ENCODE measurements at places on chromosomes 4 and X. TPM values are rescaled to one million over a fixed set of nuclear protein-coding genes. Genes with fewer than 3 reads are reported as not detected.

Gene SSX4
- not detected for total RNA-seq

GRCh38 chrX:150146271-150146896 lies 208.1 kb upstream of the EOLA2 start:
- DNase-seq = peak; percentile 43

- DNase-seq = no peak
These were observed 562.3 kb upstream of the DIPK2B start for GRCh38 chrX:45762699-45763647.

DNA sequence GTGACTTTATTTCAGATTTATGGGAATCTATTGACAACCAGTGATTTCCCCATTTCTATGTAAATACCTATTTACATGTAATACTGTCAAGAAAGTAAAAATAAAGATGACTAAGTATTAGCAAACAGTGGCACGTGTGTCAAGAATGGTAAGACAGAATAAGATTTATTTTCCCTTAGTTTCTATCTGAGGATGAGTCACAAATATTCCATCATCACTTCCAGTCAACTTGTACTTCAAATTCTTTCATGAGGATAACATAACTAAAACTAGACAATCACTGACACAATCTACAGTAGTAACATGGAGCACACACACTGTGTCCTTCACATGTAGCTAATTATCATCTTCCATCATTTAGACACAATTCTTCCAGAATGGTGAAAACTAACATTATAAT lies 625.3 kb upstream of the PCDH7 start:
- DNase-seq = no peak

DNA sequence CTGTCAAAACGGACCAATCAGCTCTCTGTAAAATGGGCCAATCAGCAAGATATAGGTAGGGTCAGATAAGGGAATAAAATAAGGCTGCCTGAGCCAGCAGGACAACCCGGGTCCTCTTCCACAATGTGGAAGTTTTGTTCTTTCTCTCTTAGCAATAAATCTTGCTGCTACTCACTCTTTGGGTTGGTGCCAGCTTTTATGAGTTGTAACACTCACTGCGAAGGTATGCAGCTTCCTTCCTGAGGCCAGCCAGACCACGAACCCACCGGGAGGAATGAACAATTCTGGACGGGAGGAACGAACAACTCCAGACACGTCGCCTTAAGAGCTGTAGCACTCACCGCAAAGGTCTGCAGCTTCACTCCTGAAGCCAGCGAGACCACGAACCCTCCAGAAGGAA lies 287.8 kb downstream of the RAPGEF2 start:
- no peak for DNase-seq

GRCh38 chr4:176840166-176840565 lies 47.4 kb upstream of the VEGFC start:
- no peak for DNase-seq

- peak; percentile 96 for DNase-seq
These were observed at the start of gene HAUS7 for GRCh38 chrX:153470411-153471363. Gene HAUS7, minus strand, starts transcription at chrX:153470576. Its CDS starts 19 bp downstream, at chrX:153470557.
